Stimulated activated CD8-positive, alpha-beta memory T cell treated with anti-CD3 and anti-CD28 coated beads, Interleukin-4, amount 100 ng/mL, for 24 hours (primary cell): ENCODE measurements at places on chromosomes 7 and 10.

GRCh38 chr10:88668465-88668864, 4.2 kb downstream of the LIPF start:
- no peak for DNase-seq

DNA sequence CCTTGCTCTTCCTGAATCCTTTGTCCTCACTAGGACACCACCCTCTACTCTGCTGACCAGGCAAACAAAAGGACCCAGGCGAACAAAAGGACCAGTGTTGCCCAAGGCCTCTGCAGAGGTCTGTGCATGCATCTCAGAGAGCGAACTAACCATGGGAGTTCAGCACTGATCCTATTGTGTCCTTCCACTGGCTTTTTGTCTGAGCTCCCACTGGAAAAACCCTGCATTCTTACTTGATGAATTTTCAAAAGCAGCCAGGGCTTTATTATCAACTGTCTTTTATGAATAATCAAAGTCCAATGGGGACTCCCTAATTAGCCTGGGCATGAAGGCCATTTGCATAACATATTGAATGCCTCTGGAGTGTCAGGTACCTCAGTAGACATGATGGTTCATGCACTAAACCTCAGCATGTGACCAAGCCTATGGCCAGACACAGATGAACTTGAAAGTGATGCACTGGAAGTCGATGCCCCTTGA, 140.6 kb downstream of the KCNMA1 start:
- no peak for DNase-seq

DNA sequence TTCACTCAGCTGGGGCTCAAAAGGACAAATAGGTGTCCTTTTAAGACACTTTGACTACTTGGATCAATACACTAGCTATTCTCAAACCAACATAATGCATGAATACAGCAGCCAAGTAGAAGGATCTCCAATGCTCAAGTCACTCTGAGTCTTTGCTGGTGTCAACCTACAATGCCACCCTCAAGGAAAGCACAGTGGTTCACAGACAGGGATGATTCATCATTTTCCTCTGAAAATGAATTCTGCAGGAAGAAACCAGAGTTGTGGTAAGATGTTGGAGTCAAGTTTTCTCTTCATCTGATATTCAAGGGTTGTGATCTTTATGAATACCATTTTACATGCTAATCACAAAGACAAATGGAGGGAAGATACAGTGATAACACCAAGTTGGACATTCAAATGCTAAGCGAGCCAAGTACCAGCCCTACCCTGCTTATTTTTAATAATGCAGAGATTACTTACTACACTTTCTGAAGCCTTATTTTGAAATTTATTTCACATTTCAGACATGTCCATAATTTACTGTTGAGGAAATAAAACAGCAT, 143.1 kb upstream of the FGFR2 start:
- DNase-seq = no peak

DNA sequence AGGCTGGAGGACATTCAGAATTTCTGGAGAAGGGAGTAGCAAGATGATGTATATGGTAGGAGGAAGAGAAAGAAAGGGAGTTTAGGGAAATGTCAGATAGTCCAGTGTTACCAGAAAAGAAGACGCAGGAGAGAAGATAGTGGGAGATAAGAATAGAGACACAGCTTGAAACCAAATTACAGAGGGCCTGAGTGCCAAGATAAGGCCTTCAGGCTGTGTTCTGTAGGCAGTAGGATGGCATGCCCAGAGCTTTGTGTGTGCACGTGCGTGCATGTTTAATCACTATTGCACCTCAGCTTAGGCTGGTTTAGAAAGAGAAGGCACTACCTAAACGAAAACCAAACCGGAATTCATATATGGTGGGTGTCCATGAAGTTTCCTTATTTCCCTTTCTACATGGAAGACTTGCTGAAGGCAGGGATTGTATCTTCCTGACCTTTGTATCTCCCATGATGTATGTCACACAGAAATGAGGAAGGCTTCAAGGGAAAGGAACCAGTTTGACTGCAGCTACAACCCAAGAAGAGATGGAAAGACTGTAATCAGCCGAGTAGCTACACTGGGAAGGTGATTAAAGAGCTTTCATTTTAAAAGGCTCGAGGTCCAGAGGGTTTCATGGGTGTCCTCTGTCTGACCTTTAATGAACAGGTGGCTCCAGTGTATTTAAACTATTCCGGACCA, 35.8 kb upstream of the BHLHA15 start:
- DNase-seq = no peak

- DNase-seq = no peak
Measured at GRCh38 chr7:7554021-7554432, 12.7 kb upstream of the MIOS start.
